ENCODE measurements at places on chromosomes 12 and 14.

GRCh38 chr12:115691123-115691522, 586.4 kb downstream of the MED13L start:
- DNase-seq, result no peak

- DNase-seq, result no peak
Observed at GRCh38 chr12:122021822-122022392, at the start of gene BCL7A. BCL7A (plus strand) TSS chr12:122021884; CDS start chr12:122022092, 208 bp downstream.

GRCh38 chr12:12210983-12211382, 55.9 kb downstream of the LRP6 start:
- peak; percentile 1 for DNase-seq

GRCh38 chr12:122089077-122089476, 10.5 kb downstream of the MLXIP start:
- no peak for DNase-seq

GRCh38 chr14:33768458-33768830, 182.4 kb downstream of the EGLN3 start:
- DNase-seq, result no peak

GRCh38 chr14:103880348-103881267, 33.2 kb upstream of the PPP1R13B start:
- no peak for DNase-seq
